Forelimb muscle (tissue), 1 donor: ENCODE measurements at places on chromosomes 3 and 15. TPM values are rescaled to one million over a fixed set of nuclear protein-coding genes. Genes with fewer than 3 reads are reported as not detected.
A peak's percentile ranks its signal among the peaks of the same experiment; 100 is the strongest.

The ACP3 gene
- polyA plus RNA-seq = 0.65 TPM

DNA sequence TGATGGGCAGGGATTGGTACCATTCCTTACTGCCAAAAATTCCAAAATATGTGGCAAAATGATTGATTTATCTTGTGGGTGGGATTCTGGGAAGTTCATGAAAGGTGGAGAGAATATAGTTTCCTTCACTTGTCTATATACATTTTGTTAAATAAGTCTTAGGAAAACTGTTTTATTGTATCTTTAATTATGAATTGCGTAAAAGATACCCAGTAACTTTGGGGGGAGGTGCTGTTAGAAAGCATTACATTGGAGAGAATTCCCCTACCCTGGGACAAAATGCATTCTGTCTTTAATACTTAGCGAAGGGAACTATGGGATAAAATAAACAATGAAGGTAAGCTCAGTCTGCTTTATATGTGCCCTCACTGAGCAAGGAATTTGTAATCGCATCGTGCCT, 4.6 kb downstream of the SETD5 start:
- no peak for DNase-seq

DNA sequence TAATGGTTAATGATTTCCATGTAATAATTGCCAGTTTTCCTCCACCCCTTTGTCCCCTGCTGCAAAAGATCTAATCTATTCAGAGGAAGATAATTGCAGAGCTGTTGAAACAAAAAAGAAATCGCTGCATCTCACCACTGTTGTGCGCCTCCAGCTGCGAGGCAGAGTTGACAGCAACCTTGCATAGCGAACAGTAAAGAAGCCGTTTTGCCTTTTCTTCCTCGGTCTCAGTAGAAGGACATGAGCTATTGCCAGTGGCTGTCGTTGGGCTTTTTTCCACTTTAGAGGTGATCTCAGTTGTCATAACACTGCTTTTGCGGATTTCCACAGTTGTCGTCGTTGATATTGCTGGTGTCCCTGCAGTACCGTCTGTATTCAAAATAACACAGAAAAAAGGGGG, 314.2 kb downstream of the ZNF385D start:
- no peak for DNase-seq

The LYZL4 gene
- polyA plus RNA-seq = not detected

- no peak for DNase-seq
Measured at GRCh38 chr3:124770336-124771082, 40.3 kb downstream of the UMPS start.

GRCh38 chr3:108662142-108662738, 72.7 kb downstream of the DZIP3 start:
- peak; percentile 61 for DNase-seq

DNA sequence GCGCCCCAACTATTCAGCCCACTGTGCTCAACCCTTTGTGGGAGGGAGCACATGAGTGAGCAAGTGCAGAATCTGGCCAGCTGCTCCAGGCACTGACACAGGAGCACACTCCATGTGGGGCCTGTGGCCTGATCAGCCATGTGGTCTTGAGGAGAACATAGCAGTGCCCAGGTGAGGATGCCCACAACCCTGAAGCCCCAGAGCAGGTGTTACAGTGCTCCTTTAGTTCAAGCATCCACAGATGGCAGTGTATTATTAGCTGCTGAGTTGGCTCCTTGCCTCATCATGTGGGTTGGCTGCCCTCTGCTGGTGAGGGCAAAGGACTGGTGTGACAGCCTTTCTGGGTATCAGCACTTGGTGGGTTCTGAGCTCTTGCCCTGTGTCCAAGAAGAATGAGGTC, 1588.2 kb downstream of the SI start:
- DNase-seq = no peak

DNA sequence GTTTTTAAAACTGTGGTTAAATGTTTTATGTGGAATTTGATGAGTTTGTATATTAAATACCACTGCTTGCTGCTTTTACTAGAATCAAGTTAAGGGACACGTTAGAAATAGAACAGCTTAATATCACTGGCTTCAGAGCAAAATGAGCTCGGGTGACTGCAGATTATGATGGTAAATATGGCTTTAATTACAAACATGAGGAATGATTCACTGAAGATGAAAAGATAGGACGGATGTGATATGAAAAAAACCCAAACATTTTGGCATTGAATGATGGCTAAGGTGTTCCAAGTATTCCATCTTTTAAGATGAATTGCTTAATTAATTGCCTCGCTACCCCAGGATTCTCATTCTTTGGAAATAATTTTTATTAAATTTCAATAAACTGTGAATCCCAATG, 33.7 kb downstream of the SLC24A1 start:
- no peak for DNase-seq

DNA sequence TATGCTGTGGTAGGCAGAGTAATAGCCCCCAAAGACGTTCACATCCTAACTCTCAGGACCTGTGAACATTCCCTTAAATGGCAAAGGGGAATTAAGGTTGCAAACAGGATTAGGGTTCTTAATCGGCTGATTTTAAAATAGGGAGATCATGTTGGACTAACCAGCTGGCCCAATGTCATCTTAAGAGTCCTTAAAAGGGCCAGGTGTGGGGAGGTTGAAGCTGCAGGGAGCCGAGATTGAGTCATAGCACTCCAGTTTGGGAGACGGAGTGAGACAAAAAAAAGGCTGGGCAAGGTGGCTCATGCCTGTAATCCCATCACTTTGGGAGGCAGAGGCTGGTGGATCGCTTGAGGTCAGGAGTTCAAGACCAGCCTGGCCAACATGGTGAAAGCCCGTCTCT, 1.6 kb upstream of the FLNB start:
- DNase-seq = no peak

DNA sequence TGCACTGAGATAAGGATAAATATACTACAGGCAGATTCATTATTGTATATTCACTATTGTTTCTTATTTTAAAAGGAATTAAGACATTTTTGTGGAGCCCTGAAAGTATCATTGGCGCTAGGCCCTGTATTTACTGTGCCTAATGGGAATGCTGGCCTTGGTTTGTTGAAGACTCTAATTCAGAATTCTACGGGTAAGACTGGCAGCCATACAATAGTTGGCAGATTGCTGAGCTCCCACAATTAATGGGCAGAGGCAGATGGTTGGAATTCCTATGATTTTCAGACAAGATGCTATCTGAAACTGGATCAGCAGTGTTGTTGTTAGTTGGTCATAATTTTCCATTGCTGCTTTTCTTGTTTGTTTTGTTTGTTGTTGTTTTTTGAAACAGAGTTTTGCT, 14.7 kb downstream of the PGBD4 start:
- DNase-seq = peak; percentile 19

DNA sequence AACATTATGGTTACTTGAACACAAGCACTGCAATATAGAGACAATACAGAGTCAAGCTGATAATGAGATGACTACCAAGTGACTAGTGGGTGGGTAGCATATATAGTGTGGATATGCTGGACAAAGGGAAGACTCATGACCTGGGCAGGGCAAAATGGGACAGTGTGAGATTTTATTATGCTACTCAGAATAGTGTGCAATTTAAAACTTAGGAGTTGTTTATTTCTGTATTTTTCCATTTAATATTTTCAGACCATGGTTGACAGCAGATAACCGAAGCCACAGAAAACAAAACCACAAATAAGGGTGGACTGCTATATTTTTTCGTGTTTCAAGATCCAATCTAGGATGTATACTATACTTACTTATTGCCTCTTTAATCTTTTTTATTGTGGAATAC, 19.6 kb downstream of the GALK2 start:
- DNase-seq = no peak

DNA sequence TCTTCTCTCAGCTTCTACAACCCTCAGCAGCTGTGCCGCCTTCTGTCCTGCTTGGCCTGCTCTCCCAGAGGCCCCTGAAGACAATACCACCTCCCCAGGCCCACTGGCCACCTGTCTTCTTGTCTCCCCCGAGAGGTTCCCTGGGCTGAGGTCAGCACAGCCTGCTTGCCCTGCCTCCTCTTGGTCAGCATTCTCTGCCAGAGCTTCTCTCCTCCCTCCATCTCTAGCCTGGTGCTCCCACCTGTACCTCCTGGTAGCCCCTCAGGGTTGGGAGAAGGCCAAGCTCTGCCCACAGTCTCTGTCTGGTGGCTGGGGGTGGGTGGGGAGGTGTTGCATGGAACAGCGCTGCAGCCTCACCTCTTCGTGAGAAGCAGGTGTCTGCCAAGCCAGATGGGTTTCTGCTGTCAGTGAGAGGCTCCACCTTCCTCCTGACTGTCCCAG, 5.6 kb upstream of the ISLR start:
- no peak for DNase-seq

DNA sequence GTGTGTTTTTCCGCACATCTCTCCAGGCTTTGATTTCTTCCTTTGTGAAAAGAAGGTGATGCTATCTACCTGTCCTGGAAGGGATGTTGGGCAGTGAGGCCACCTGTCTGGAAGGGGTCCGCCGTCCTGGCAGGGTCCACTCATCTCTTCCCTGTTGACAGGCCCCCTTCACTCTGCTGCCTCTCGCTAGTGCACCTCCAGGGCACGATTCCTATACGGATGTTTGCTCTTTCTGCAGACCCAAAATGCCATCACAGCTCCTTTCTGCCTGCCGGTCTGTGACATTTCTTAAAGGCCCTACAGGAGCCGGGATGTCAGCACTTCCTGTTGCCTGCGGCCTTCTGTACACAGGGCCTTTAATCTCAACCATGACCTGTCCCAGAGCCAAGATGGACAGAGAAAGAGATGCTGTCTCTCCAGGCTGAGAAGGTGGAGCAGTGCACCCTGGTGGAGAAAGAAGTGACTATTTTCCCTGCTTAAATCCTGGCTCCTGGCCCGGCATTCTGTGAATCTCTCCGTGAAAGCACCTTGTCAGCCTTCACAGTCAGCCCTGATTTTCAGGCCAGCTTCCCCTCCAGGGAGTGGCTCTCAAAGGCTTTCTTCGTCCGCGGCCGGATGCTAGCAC, 7.4 kb downstream of the FAM3D start:
- DNase-seq = no peak

DNA sequence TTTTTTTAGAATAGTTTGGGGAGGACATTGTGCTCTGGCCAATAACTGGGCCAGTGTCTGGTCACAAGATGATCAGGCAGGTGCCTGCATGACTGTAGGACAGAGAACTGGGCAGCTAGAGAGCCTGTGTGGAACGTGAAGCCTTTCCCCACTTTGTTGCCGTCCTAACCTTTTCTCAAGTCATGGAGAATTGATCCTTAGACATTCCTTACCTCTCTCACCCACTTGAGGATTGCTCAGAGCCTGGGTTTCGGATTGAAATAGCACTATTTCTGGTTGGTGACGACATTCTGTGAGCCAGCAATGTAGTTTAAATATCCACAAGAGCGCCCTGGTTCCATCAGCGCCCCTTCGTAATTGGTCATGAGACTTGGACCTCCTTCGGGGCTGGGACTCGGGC, 138.4 kb downstream of the IGF1R start:
- no peak for DNase-seq

DNA sequence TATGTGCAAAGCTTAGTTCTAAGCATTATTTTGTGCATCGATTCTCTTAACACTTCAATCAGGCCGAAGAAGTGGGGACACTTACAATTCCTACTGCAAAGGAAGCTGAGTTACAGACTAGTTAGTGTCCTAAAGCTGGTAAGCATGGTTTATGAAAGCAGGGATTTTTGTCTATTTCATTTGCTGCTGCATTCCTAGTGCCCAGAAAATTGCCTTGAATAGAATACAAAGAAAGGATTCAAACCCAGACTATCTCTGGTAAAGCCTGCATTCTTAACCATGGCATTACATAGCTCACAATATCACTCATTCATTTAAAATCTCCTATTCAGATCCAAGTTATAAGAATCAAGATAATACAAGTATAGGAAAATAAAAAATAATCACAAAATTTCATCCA, 24.4 kb upstream of the CPOX start:
- DNase-seq = no peak

DNA sequence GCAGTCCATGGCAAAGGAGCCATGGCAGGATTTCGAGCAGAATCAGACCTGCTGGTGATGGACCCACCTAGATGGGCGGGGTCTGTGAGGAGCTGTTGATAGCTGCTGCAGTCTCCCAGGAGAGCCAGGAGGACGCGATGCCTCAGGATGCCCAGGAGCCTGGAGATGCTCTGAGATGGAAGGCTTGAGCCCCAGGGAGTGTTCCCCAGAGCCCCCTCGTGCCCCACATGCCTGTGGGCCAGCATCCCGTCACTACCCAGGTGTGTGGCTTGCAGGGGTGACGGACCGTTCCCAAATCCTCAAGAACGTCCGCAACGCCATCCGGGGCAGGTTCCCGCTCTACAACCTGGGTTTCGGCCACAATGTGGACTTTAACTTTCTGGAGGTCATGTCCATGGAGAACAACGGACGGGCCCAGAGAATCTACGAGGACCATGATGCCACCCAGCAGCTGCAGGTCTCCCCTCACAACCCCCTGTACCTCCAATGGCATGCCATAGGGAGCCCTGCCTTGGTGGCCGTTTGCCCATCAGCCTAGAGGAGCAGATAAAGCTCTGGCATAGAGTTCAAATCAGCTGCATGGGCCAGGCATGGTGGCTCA, 6.7 kb downstream of the ITIH1 start:
- no peak for DNase-seq

DNA sequence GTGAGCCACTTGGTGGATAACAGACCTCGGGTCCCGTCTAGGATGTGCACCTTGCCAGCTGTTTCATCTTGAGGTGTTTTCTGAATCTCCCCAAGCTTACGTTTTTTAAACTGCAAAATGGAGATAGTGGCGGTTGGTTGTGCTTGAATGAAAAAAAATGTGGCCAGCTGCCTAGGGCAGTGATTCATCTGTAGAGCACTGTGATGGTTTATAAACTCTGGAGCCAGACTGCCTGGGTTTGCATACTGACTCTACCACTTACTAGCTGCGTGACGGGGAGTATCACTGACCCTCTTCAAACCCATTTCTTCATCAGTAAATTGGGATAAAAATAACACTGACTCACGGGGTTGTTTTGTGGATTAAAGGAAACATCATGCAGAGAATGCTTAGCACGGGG, 159.1 kb downstream of the CHL1 start:
- no peak for DNase-seq

- DNase-seq = no peak
Measured at GRCh38 chr15:75143738-75144334, 57.8 kb upstream of the C15orf39 start.

The SUCNR1 gene
- 0.05 TPM for polyA plus RNA-seq

The TMEM89 gene
- not detected for polyA plus RNA-seq

DNA sequence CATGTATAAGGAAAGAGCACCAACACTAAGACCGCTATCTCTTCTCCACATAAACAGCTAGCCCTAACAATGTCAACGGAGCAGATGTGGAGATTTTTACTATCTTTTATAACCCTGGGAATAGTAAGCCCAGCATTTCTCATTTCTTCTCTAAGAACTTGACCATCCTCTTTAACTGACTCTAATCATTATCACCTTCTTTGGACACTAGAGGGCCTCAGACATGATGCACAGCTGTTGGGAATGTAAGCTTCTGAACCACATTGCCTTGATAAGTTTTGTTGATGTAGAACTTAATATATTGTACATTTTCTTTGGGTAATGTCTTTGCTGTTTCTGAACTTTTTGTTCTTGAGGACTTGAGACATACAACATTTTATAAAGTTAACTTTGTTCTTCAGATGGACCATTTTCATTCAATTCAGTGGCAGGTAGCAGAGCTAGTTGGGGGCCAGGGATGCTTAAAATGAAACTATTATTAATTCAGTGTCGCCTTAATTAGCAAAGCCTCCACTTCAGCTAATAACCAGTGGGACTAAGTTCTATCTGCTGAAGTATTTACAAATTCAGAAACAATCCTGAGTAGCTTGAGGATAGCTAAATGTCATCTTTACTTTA, 9.6 kb upstream of the TAGLN3 start:
- DNase-seq = no peak
